ENCODE measurements at places on chromosomes 7 and 10. TPM values are rescaled to one million over a fixed set of nuclear protein-coding genes. Genes with fewer than 3 reads are reported as not detected.

Gene PAOX
- 4.6 TPM for total RNA-seq

Gene SPDYE2B
- total RNA-seq, result not detected

Gene CACNA2D1
- total RNA-seq, result not detected

DNA sequence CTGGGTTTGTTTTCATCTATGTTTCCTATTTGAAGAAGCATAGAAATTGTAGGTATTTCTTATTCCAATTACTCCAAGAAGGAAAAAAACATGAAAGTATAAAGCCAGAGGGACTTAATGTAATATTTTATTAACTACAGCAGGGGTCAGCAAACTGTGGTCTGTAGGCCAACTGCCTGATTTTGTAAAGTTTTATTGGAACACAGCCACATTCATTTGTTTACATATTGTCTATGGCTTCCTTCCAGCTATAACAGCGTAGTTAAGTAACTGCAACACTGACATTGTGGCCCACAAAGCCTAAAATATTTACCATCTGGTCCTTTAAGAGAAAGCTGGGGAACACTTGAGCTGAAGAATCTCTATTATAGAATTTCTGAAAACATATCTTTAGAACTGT is 306.2 kb downstream of the BICC1 start:
- H3K4me1 ChIP-seq, result no peaks in the 10 kb centered on the region
- H3K27me3 ChIP-seq, result peaks cover 3% of the 10 kb centered on the region
- no peaks in the 10 kb centered on the region for H3K36me3 ChIP-seq
- H3K4me3 ChIP-seq, result no peak overlapping the region
- no peak overlapping the region for H3K27ac ChIP-seq

GRCh38 chr7:30080818-30081217 is 52.6 kb downstream of the PLEKHA8 start:
- H3K4me3 ChIP-seq, result no peak overlapping the region
- H3K4me1 ChIP-seq, result peaks cover 2% of the 10 kb centered on the region
- H3K36me3 ChIP-seq, result peaks cover 2% of the 10 kb centered on the region
- no peak for DNase-seq
- H3K27me3 ChIP-seq, result no peaks in the 10 kb centered on the region

DNA sequence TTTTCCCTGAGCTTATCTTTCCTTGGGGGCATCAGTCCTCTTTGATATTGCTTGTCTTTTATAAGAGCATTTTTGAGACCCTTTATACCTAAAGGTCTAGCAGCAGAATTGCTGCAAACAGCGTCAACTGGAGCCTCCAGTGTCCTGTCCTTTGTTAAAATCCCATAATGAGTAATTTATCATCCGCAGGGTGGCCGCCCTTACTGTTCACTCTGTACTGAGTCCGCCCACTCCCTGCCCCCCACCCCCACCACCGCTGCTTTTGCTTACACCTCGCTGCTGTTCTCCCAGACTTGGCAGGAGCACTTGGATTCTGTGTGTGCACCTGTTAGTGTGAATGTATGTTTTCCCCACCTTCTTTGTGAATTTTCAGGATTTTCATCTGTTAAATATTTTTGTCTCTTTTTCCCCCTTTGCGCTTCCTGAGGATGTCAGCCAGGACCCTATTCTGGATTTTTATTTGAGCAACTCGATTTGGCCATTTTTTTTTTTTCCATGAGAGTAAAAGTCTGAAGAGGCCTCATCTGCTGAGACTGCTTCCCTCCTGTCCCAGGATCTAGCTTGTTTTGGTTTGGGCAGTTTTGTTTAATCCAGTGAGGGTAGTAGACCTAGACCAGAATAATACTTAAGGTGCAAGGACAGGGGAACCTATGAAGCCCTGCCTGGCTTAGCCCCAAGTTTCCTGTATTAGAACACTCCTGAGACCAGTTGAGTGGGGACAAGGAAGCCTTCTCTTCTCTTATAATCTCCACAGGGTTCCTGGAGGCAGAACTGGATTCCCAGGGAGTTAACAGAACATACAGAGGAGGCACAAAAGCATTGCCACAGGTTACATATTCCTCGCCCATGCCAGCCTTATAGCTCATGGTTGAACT is 8.2 kb downstream of the AGFG2 start:
- peaks cover 48% of the 10 kb centered on the region for H3K36me3 ChIP-seq
- no peaks in the 10 kb centered on the region for H3K27me3 ChIP-seq
- DNase-seq, result no peak
- H3K4me1 ChIP-seq, result peaks cover 77% of the 10 kb centered on the region
- H3K4me3 ChIP-seq, result peak overlapping the region; percentile 82

DNA sequence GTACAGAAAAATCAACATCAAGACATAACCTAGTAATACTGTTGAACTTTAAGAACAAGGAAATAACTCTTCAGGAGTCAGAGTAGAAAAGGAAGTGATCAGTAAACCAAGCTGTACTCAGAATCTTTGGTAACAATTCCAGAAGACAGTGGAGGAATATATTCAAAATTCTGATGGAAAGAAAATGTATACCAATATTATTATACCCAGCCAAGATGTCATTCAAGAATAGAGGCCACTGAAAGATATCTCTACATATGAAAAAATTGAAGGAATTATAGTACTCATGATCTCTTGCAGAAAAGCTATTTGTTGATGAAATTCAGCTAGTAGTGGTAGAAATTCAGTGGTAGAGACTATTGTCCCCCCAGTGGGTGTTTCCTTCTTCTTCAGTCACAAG is 182.6 kb upstream of the ZMIZ1 start:
- H3K4me1 ChIP-seq, result no peaks in the 10 kb centered on the region
- H3K4me3 ChIP-seq, result no peak overlapping the region
- H3K36me3 ChIP-seq, result no peaks in the 10 kb centered on the region
